ENCODE measurements at places on chromosomes 6 and 20.
A peak's percentile ranks its signal among the peaks of the same experiment; 100 is the strongest.

GRCh38 chr6:145214570-145214969, 520.8 kb downstream of the EPM2A start:
- no peak for DNase-seq

GRCh38 chr20:60202046-60202445, 243.8 kb downstream of the CDH26 start:
- DNase-seq: no peak

GRCh38 chr6:166851426-166851825, 104.9 kb downstream of the RNASET2 start:
- DNase-seq: no peak

DNA sequence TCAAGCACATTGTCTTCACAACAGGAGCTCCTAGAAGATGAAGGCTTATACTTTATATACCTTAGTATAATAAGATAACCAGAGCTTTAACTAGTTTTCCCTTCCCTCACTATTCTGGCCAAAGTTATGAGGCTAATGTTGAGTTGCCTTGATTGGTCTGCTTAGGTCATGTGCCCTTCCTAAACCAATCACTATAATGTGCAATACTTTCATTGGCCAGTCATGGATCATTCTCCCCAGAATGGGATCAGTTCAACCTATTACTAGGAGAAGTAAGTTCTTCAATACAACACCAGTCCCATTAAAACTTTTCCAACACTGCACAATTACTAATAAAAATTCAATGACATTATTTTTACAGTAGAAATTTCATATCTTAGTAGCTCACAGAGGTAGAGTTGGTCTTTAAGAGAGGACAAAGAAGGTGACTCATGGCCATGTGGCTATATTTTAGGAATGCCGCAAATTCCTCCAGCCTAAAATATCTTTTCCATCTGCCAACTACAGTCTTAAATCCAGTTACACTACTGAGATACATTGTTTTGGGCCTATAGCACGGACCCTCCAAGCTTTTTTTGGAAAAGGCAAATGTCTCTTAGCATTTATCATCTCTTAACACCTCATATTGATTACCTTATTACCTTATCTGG, 12.5 kb upstream of the POU3F2 start:
- DNase-seq: no peak

- DNase-seq: no peak
Observed at GRCh38 chr20:58711266-58712051, 18.9 kb downstream of the NPEPL1 start.

- DNase-seq: no peak
Observed at GRCh38 chr6:48199499-48199898, 88.5 kb upstream of the PTCHD4 start.

GRCh38 chr6:42294759-42295158, 77.1 kb upstream of the MRPS10 start:
- DNase-seq: no peak

DNA sequence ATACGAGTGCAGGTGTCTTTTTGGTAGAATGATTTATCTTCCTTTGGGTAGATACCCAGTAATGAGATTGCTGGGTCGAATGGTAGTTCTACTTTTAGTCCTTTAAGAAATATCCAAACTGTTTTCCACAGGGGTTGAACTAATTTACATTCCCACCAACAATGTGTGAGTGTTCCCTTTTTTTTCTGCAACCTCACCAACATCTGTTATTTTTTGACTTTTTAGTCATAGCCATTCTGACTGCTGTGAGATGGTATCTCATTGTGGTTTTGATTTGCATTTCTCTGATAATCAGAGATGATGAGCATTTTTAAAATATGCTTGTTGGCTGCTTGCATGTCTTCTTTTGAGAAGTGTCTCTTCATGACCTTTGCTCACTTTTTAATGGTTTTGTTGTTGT, 1.9 kb upstream of the ZNF831 start:
- no peak for DNase-seq

- no peak for DNase-seq
Observed at GRCh38 chr20:41874658-41875057, 256.5 kb upstream of the CHD6 start.

DNA sequence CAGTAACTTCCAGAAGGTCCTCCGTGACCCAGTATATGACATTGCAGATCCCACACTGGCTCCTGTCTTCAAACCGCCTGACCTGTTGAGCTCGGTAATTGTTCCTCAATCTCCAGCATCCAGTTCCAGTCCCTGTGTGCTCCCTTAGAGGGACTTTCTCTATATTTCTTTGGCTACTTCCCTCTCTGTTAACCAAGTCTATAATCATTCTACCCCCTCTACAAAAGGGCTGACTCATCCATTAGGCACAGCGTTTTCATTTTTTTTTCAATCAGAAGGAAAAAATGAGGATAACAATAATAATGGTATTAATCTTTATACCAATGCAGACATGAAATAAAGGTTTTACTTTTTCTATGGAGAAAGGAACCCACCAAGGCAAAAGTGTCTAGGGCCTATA, 69.3 kb downstream of the FAM229B start:
- DNase-seq: no peak

- DNase-seq: no peak
Observed at GRCh38 chr6:167237438-167238145, 53.5 kb upstream of the UNC93A start.

DNA sequence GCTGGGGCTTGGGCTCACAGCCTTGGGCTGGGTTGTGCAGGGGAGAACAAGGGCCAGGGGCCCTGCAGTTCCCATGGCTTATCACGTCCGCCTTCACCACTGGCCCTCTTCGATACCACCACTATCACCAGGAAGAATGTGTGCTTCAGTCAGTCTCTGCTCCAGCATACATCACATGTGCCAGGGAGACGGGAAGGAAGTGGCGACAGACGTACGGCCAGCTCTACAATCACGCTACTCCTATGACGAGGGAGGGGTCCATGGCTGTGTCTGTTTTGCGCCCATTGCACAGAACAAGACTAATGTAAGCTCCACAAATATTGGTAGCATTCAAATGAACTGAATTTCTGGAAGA, 72.1 kb downstream of the TRAM2 start:
- no peak for DNase-seq

- no peak for DNase-seq
Observed at GRCh38 chr6:3432416-3432815, 24.4 kb downstream of the SLC22A23 start.

DNA sequence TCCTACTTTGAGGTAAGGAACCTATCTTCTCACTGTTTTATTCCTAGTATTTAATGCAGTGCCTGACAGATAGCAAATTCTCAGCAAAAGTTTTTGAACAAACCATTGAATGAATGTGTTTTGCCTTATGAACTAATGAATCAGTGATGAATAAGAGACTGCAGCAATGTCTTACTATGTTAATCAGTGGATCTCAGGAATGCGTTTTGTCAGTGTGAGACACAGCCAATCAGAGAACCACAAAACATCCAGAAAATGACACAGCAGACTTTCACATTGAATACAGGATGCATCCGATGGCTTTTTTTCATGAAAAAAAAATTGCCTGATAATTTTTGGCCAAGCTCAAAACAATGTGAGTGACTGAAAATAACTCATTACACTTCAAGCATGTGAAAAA, 270.5 kb downstream of the BMP2 start:
- no peak for DNase-seq

DNA sequence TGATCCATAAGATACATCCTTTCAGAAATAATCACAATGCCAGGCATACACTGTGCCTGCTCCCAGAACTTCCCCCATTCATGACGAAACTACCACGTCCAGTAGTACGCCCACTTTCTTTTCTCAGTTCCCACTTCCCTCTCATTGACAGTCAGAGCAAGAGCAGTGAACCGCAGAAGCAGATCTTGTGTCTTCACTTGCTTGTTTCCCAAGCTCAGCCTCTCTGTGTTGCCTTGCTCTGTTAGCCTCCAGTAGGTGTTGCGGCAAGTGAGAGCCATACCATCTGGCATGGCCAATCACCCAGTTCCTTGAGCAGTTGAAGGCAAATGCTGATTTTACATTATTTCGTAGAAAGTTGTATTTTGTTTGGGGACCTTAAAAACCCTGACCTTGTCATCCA, 11.7 kb downstream of the UST start:
- DNase-seq: peak; percentile 82

- DNase-seq: no peak
Observed at GRCh38 chr20:6265204-6265904, 142.5 kb upstream of the FERMT1 start.

DNA sequence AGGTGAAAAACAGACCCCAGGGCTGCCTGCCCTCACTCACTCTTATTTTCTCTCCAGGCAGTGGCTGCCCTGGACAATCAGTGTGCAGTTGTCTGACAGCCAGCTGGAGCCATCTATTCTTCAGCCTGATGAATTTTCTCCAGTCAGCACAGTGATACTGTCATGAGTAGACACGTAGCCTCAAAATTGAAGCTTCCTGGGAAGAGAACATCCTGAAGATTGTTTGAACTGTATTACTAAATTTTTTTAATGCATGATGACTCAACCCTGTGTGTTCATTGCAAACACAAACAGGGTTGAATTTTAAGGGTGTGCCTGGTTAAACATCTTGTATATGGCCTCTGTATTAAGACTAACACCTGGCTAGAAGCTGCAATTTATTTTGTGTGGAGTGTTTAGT, 49.8 kb upstream of the STXBP5 start:
- DNase-seq: no peak

DNA sequence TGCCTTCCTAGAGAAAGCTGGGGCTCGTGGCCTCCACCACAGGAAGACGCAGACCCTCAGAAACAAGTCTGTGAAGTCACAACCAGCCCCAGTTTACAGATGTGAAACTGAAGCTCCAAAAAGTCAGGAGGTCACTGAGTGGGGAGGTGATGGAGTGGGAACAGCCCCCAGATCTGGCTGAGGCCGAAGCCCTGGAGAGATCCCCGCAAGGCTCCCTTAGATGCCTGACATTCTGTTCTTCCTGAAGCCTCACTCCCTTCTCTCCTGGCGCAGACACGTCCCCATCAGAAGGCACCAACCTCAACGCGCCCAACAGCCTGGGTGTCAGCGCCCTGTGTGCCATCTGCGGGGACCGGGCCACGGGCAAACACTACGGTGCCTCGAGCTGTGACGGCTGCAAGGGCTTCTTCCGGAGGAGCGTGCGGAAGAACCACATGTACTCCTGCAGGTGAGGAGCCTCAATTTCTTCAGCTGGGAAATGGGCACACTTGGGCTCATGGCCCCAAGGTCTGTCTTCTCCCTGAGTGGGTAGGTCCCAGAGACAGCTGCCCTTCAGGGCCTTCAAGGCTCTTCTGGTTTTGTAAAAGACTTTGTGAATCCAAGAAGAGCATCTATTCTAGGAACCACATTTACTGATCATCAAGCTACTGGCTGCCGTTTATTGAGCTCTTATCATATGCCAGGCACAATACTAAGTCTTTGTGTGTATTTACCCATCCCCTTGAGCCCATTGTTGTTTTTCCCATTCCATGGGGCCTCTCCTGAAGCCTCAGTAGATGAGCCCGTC, 50.5 kb downstream of the HNF4A start:
- DNase-seq: no peak

GRCh38 chr6:52546678-52547077, 30.2 kb downstream of the TRAM2 start:
- no peak for DNase-seq

DNA sequence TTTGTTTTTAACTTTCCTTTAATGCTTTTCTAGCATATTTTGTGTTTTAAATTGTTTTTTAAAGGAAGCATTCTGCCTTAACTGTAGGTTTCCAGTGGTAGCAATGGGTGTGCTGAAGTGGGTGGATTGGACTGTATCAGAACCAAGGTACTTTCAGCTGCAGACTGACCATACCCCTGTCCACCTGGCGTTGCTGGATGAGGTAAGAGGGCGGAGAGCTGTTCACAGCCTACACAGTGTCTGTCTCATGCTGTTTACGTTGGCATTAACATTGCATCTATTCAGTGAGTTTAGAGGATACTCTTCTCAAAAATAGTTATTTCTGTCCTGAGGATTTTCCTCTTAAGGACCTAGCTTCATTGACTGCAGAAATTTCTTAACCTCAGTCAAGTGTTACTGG, 11.9 kb downstream of the NELFCD start:
- DNase-seq: no peak

- DNase-seq: no peak
Observed at GRCh38 chr20:50913690-50914375, 17.4 kb downstream of the ADNP start.

- no peak for DNase-seq
Observed at GRCh38 chr6:104558746-104559145, 301.0 kb downstream of the HACE1 start.

DNA sequence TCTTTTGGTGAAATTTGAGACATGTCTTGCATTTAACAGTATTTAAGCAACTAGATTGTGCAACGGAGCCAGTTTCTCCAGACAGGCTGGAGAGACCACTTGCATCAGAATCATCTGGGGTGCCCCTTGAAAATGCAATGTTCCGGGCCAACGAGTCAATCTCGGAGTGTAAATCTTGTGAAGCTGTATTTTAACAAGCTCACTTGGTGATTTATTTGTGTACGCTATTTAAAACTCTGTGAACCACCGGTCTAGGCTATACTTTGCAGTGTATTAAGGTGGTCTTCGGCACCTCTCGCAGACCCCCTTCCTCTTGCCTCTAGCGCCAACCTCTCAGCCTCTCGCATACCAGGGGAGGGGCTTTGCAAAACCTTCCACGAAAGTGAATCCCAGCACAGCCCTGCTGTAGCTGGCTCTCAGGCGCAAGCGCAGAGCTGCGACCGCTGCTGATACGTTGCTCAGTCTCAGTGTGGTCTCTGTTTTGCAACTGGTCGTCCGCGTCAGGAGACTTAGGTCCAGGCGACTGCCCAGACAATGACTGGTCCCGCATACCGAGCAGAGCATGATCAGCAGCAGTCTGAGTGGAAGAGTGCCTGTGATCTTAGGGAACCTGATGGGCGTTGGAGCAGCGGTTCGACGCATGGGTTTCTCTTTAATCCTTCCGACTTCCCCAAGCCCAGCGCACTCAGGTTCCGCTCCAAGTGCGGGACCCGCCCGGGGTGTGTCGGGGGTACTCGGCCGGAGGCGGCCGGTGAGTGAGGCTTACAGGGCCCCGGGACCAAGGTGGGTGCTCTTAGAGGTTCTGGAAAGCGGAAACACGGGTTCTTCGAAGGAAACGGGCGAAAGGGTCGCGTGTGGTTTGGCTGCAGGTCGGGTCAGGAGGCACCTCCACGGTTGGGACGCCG, at the start of gene ZNF391:
Gene ZNF391 (plus strand): TSS at position 467 of the 905 bp plus-strand sequence. CDS start 11,612 bp downstream, outside the sequence.
- DNase-seq: peak; percentile 57

DNA sequence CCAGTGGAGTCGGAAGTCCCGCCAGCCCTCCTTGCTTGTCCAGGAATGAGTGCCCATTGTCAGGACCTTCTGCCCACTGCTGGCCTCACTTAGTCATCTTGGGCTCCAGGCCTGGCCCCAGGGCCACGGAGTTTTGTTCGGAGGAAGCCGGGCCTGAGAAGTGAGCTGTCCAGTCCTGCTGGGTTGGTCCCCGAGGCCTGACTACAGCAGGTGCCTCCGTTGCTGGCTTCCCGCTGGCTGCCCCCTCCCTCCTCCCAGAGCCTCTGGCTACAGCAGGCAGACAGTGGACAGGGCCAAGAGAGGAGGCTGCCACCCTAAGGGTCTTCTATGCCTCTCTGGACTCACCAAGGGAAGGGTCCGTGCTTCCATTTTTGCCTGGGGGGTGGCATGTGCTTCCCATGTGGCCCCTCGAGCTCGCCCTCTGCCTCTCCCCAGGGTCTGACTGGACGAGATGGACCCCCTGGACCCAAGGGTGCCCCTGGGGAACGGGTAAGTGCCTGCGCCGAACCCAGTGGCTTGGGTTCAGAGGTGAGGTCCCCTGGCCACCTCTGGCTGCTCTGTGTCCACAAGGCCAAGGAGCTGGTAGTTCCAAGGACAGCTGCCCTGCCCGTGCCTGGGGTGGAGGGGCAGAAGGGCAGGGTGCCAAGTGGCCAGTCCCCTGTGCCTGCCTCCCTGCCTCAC, 2.8 kb downstream of the COL9A3 start:
- no peak for DNase-seq

- DNase-seq: no peak
Observed at GRCh38 chr20:10699489-10699888, 25.7 kb upstream of the JAG1 start.

- no peak for DNase-seq
Observed at GRCh38 chr6:79627422-79627821, 3.7 kb upstream of the SH3BGRL2 start.
